NCI-H82 (cell line): ENCODE measurements at places on chromosomes 2 and 18.

GRCh38 chr2:9164112-9164608 lies 42.5 kb upstream of the ASAP2 start:
- no peak for DNase-seq

- DNase-seq, result no peak
These were observed 24.5 kb downstream of the NIF3L1 start for GRCh38 chr2:200913654-200914053.

DNA sequence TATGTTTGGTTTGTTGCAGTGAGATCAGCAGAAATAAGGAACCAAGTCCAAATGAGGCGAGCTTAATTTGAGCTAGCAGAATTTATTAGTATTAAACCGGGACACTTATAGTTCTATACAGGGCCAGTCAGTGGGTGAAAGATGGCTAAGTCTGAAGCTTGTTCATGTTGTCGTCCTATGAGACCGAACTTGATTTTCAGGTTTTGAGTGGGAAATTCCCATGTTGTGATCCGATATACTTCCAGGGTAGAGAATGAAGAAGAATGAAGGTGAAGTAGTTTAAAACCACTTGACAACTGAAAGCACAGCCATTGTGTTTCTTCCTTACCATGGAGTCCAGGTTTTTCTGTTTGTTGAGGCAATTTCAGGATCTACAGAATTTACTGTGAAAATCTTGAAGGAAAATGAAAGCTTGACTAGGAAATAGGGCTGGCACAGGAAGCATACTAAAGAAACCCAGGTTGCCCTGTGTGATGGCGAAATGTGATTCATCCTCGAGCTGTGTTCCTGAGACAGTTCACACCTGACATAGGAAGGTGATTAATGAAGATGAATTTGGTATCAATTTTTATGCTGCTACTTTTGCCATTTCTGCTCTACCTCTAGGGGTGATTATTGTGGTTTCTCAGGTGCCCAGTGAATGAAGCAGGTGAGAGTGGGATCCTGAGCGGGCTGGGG lies 37.6 kb upstream of the MGAT5 start:
- DNase-seq, result no peak

- no peak for DNase-seq
These were observed 36.9 kb upstream of the SIX3 start for GRCh38 chr2:44904578-44904977.

DNA sequence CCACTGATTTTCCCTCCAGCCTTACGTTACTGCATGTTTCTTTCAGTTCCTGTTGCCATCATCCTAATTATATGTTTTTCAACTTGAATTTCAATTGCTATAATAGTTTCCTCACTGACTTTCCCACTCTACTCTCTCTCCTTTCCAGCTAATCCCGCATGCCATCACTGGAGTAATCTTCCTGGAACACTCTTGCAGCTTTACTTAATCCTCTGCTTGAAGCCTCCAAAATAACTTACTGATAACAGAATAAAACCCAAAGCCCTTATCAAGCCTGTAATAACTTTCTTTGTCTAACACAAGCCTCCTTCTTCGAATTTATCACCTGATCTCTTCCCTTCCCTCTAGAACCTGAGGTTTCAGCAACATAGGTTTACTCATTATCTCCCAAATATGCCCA lies 237.3 kb downstream of the LTBP1 start:
- DNase-seq, result peak; percentile 32

GRCh38 chr2:118841450-118841827 lies 6.0 kb downstream of the EN1 start:
- no peak for DNase-seq

DNA sequence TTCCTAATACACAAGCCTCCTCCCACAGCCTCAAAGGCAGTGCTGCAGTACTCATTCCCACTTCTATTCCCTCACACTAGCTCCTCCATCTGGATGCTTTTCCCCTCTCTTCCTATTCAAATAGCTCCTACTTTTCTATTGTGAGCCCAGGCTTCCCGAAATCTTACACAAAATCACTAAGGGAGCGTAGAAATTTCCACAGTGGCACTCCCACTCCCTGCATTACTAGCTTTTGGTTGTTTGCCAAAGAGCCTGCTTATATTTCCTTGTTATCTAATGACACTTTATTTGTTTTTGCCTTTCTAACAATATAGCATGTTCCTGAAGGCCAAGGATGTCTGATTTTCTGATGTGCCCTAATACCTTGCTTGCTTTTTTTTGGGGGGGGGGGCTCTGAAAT lies 10.9 kb downstream of the EPAS1 start:
- DNase-seq, result no peak

GRCh38 chr2:235513984-235514626 lies 20.3 kb downstream of the AGAP1 start:
- no peak for DNase-seq

- no peak for DNase-seq
These were observed 26.4 kb downstream of the ST3GAL5 start for GRCh38 chr2:85862426-85862825.

DNA sequence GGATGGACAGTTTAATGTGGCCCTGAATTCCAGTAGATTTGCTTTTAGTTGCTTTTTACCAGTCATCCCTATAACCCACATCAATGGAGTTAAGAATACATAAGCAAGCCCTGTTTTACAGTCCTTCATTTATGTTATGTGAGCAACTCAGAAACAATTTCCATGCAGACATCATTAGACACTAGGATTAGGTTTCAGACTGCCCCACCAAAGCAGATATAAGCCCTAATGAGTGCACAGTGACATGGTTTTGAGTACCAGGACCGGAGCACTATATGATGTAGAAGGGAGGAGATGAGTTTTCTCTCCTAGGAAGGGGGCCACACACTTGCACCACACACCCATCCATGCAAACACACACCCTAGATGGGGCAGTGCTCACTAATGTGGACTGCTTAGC lies 15.5 kb downstream of the KCNS3 start:
- DNase-seq, result no peak

DNA sequence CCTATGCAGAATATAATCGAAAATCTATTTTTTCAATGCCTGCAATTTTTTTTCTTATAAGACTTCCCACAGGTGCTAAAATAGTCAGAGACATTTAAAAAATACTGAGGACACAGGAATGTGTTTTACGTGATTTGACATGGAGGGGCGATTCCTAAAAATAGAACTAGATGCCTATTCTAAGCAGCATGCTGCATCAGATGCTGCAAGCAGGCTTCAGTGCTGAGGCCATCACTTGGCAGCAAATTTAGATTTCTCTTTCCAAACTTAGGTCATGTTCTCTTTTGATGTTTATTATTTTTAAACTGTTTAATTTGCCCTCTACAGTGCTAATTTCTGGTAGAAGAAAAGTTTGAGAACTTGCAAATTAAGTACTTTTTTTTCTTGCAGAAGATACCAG lies 43.7 kb upstream of the NCK2 start:
- DNase-seq, result no peak

DNA sequence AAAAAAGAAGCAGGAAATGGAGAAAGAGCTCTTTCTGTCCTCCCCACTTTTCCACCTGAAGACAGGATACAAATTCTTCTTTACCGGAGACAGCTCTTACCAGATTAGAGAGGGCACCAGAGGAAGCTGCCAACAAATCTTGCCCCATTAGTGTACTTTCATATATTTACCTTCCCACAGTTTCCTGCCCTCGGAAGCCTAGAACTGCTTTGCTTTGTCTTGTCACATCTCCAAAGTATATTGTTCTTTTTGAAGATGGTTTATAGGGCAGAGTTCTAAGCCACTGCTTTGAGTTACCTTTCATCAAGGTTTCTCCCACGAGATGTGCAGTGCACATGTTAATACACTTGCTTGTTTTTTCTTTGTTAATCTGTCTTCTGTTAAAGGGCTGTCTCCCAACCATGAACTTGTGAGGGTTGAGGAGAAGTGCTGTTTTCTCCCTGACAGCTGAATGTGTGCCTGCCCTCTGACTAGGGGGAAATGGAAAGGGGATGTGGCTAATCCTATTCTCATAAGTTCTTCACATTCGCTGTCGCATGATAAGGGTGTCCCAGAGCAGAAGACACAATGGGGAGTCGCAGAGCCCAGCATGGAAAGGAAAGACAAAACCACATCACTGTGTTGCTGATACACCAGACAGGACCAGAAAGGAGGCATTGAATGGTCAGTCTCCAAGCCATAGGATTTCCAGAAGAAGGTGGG lies 24.2 kb downstream of the CENPA start:
- DNase-seq, result no peak

DNA sequence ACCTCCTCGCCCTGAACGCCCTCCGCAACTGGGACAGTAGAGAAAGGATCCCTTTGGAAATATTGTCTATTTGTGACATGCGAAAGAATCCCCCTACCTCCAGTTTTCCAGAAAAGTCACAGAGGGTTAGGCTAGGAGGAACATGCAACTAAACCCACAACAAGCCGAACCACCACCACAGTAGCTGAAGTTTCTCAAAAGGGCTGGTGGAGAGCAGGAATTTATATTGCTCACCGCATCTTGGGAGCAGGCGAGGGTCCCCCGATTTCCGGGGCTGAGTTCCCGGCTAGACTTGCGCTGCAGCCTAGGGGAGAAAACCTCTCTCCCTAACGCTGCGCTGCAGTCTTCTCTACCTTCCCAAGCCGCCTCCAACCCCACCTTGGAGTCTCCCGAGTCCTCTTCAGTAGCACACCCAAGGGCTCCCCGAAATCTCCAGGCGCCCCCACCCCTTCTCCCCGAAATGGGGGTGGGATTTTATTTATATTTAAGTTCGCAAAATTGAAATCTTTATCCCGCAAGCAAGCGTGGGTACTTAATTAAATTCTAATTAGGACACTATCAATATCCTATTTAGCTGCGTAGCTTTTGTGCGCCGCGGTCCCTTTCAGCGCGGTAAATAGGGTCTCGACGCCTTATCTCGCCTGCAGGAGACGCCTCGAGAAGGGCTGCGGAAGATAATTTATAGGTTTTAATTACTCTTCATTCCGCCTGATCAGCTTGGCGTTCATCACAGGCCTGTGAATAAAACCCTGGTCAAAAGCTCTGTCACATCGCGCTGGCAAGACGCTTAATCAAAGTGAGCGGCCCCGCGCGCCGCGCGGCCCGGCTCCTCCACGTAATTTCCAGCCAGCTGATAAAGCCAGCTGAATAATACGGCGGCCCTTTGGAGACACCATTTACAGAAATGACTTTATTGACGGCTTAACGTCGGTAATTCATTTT lies 2.0 kb upstream of the EN1 start:
- DNase-seq, result peak; percentile 72

- no peak for DNase-seq
These were observed 175.2 kb downstream of the METTL4 start for GRCh38 chr18:2396162-2396505.

- DNase-seq, result no peak
These were observed 37.1 kb downstream of the ANO7 start for GRCh38 chr2:241225545-241225944.

GRCh38 chr2:234163510-234164045 lies 113.1 kb downstream of the SPP2 start:
- peak; percentile 28 for DNase-seq

DNA sequence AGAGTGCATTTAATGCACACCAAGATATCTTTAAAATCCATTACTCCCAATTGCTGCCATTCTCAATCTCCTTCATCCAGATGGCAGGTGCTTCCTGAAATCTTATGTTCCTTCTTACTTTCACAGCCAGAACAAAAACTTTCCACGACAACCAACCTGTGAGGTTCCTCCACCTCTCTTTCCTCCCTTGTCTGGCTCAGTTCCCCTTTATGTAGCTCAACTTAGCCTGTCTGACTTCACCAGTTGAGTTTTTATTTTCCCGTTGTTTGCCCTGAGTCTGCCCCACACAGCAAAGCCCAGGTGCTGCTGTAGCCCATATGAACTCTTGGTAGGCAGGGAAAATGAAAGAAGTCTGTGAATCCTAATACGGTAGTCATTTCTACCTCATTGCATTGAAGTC lies 112.5 kb downstream of the MREG start:
- no peak for DNase-seq

DNA sequence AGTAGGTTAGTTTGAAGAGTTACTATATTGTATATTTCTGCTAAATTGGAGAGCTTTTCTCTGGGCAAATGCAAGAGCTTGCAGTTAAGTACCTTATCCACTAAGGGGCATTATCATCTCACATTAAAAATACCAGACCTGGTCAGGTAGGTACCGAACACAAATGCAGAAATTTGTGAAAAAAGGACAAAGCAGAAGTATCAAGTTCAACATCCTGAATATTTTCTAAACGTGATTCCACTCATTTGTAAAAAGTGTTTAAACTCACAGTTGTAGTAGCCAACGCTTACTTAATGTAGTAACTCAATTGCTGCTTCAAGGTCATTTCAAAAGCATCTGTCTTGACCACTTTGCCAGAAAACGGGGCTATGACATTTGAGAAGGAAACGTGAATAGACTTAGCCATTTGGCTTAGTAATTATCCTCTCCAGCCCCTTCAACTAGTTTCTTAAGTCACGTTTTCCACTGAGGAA lies 52.1 kb downstream of the CYRIA start:
- peak; percentile 46 for DNase-seq

DNA sequence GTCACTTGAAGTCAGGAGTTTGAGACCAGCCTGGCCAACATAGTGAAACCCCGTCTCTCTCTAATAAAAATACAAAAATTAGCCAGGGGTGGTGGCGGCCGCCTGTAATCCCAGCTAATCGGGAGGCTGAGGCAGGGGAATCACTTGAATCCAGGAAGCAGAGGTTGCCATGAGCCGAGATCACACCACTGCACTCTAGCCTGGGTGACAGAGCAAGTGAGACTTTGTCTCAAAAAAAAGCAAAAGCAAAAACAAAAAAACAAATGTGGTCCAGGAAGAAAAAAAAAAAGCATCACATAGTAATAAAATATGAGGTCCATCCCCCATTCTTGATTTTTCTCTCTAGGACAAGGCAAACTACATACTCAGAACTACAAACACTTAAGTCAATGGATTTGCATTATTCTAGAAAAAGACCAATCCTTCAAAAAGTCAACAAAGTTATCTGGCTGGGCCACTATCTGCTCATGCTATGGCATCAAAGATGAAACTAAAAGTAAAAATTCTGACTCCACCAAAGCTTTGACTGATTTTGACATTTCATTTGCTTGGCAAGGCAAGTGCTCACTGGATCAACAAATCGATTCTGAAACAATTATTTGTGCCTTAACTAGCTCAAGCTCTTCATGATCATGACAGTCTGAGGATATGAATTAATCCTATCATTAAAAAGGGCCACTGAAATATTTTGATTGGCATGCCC lies 28.4 kb downstream of the MEX3C start:
- DNase-seq, result no peak

- peak; percentile 24 for DNase-seq
These were observed 12.8 kb downstream of the TSN start for GRCh38 chr2:121768143-121768755.

DNA sequence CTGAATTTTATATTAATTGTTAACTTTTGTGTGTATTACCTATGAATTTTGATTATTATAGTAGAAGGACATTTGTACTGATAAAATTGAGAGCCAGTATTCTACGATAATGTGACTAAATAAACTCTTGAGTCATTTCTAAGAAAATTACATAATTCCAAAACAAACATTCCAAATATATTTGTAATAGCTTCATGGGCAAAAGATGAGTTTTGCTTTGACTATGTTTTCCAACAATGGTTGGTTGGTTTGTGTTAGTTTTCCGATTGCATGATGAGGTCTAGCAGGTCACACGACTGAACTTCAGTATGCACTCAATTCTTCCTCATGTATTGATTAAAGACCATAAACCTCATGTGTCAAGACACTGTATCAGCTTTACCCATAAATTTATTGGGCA lies 71.7 kb upstream of the WDR75 start:
- no peak for DNase-seq

- no peak for DNase-seq
These were observed 123.5 kb upstream of the EML6 start for GRCh38 chr2:54599914-54600313.
